ENCODE measurements at places on chromosomes 3 and 15. TPM values are rescaled to one million over a fixed set of nuclear protein-coding genes. Genes with fewer than 3 reads are reported as not detected.

The IL5RA gene
- not detected for total RNA-seq

The TIMP4 gene
- 4.8 TPM for total RNA-seq

The DZIP1L gene
- 11.2 TPM for total RNA-seq

The CEP97 gene
- 12.3 TPM for total RNA-seq

The RAB11A gene
- 224 TPM for total RNA-seq

The SLC6A11 gene
- total RNA-seq, result 1.5 TPM

DNA sequence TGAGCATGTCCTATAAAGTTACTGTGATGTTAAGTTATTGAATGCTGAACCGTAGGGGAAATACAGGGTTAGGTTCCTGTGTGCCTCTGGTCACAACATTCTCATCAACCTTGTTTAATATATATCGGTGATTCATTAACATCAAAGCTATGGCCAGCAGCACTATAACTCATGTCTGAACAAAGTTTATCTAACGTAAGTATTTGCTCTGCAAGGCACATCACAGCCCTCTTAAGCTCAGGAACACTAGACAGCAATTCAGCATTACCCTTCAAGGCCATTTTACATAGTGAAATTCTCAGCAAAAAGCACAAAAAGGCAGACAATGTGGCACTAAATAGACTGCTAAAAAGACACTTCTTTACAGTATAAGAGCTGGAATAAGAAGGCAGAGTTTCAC is 48.2 kb upstream of the FNDC3B start:
- DNase-seq, result no peak
- H3K27me3 ChIP-seq, result no peaks in the 10 kb centered on the region
- no peaks in the 10 kb centered on the region for H3K36me3 ChIP-seq
- no peak overlapping the region for H3K27ac ChIP-seq
- H3K4me3 ChIP-seq, result no peak overlapping the region
- H3K4me1 ChIP-seq, result no peaks in the 10 kb centered on the region

- H3K4me3 ChIP-seq, result no peak overlapping the region
- H3K27ac ChIP-seq, result no peak overlapping the region
- H3K4me1 ChIP-seq, result no peaks in the 10 kb centered on the region
Observed at GRCh38 chr3:39707314-39707909, 102.0 kb upstream of the MYRIP start.

GRCh38 chr15:99452728-99453636 is 112.8 kb upstream of the MEF2A start:
- peaks cover 10% of the 10 kb centered on the region for H3K4me1 ChIP-seq
- H3K27ac ChIP-seq, result no peak overlapping the region
- no peak for DNase-seq
- no peaks in the 10 kb centered on the region for H3K36me3 ChIP-seq
- no peak overlapping the region for H3K4me3 ChIP-seq

Data from WTC11 (cell line).